T-helper 2 cell treated with Interferon-gamma antibody and Interleukin-4, amounts not matched to agents 100 ng/mL and 5 ng/mL, for 36 hours (primary cell): ENCODE measurements at places on chromosomes 11 and 22. TPM values are rescaled to one million over a fixed set of nuclear protein-coding genes. Genes with fewer than 3 reads are reported as not detected.

The MYO7A gene
- total RNA-seq = 0.07 and 0.23 TPM in 2 replicates

The PTPRJ gene
- 63.9 and 64.2 TPM in 2 replicates for total RNA-seq

The DAGLA gene
- 0.07 and 0.09 TPM in 2 replicates for total RNA-seq

The TMEM132A gene
- 0.30 and 0.48 TPM in 2 replicates for total RNA-seq

The MCHR1 gene
- not detected in 2 replicates for total RNA-seq

The USP2 gene
- 0.41 and 0.57 TPM in 2 replicates for total RNA-seq

The C11orf21 gene
- total RNA-seq = 39.5 and 40.8 TPM in 2 replicates

The MLC1 gene
- total RNA-seq = 0.32 and 0.55 TPM in 2 replicates

The ST14 gene
- not detected in 2 replicates for total RNA-seq

The RBMXL2 gene
- total RNA-seq = 0.09 TPM in 1 of 2 replicates, not detected in the other

The PIK3C2A gene
- total RNA-seq = 17.3 and 19.0 TPM in 2 replicates

The ANO3 gene
- not detected in 2 replicates for total RNA-seq

The GDPD4 gene
- total RNA-seq = not detected in 2 replicates

The UCP3 gene
- total RNA-seq = 2.7 and 3.6 TPM in 2 replicates

The FGF19 gene
- not detected in 2 replicates for total RNA-seq
